Prostate gland (tissue), 2 donors: ENCODE measurements at places on chromosomes 12 and 14.

- DNase-seq: no peak
Observed at GRCh38 chr14:20757965-20758364, 10.2 kb upstream of the EDDM3B start.

- DNase-seq: peak; percentile 54
Observed at GRCh38 chr12:1576410-1577241, 17.8 kb downstream of the FBXL14 start.

DNA sequence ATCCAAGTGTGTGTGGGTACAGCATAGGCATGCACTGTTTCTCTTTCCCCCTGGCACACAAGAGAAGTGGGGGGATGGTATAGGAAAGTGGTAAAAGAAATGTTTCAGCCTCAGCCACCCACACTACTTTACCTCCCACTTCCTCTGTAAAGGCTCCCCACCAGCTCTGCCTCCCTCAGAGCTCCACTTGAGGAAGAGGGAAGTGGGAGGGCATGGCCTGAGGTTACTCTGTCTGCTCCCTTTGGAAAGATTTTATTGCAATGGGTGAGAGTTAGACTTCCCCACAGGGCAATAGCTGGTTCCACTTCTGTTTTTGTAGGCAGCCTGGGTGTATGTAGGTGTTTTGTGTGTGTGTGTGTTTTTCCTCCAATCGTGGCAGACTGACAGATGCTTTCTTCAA, 145.3 kb downstream of the SSPN start:
- no peak for DNase-seq

DNA sequence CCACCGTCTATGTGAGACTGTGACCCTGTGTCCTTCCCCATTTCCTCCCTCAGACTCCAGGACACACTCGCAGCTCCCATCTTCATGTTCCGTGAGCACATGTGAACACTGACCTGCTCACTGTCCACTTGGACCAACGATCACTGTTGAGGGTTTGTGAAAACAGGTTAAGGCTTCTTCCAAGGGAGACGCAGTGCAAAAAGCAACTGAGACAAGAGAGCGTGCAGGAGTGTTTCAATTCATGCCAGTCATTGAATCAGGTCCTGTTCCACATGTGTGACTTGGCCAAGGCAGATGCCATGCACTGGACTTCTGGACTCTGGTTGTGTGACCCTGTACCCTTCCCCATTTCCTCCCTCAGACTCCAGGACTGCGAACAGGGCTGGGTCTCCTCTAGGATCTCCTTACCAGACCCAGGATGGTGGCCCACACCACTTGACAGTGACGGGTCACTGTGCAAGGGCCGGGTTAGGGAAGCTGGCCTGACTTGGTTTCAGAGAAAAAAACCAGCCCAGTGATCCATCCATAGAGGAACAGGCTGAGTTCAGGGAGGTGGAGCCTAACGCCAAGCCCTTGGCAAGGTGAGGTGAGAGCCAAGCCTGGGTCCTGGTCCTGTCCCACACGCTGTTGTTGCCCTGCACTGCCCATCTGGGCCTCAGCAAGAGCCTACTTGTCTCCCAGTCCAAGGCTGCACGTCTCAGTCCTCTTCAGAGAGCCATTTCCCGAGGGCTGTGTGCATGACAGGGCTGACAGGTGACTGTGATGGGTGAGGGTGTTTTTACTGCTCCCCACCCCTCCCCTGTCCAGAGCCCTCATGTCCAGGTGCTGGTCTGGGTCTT, 5.7 kb upstream of the KRT5 start:
- DNase-seq: no peak

DNA sequence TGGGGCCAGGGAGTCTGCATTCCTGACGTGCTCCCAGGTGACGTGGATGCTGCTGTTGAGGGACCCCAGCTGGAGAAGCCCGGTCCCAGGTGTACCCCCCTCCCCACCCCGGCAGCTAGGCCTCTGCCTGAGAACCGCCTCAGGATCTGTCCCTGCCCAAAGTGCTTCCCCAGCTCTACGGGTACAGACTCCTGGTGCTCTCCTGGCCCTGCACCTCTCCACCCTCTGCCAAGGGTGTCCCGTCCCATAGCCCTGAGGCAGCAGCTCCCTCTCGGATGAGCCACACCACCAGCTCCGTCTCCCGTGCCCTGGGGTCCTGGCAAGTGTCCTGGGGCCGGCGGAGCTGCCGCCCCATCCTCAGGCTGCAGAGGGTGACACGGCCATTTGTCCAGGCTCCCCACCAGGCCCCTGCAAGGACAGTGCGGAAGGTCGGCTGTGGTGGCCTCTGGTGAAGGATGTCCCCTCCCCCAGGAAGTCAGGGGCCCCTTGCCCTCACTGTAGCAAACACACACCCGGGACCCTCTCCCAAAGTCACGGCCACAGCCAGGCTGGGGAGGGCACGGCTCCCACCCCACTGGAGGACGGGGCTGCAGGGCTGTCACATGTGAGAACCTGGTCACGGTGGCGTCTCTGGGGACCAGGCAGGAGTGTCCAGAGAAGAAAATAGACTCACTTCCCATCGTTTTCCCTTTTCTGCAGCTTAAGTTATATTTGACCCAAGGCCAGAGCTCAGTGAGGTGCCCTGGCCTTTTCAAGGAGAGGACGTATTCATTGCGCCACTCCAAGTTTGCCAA, 74.4 kb upstream of the FBRSL1 start:
- no peak for DNase-seq

DNA sequence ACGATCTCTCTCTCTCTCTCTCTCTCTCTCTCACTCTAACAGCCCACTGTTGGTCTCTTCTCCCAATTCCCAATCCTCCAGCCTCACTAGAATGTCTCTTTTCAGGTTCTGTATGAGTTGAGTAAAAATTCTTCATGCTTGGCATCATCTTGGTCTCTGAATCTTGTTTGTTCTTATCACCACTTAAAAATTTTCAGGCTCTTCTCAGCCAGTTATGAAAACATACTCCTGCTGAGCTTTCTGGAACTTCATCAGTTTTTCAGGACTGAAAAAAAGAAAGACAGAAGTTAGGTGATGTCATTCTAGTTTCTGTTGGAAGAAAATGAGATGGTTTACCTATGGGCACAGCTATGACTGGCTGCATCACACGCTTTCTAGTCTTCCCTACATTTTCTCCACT, 11.5 kb upstream of the IL22 start:
- DNase-seq: no peak

- DNase-seq: no peak
Observed at GRCh38 chr14:22268875-22269274, 320.1 kb downstream of the DAD1 start.

DNA sequence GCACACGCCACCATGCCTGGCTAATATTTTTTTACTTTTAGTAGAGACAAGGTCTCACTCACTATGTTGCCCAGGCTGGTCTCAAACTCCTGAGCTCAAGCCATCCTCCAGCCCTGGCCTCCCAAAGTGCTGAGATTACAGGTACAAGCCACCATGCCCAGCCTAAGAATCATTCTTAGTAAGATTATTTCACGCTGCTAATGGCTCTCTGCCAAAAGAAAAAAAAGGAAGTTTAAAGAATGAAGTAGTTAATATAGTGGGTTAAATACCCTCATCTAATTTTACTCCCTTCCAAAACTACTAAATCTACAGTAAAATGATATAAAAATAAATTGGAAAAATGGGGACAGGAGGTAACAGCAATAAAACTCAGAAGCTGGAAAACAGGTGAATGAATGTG, 2.6 kb downstream of the ETFRF1 start:
- DNase-seq: no peak

DNA sequence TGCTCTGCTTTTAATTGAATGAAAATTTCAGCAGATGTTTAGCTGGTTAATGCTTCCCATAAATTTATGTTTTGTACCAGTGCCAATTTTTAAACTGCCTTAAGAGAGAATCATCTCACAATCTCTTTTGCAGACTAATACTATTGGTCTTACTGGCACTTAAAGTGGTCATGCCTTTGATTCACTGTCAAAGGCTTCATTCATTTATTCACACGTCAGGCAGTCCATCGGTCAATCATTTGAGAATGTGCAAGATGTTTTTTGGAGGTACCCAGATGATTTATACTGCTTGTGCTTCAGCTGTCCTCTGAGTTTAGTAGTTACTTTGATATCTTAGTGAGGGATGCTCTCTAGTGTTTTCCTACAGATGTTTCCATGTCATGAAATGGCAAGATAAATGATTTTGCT, 83.4 kb downstream of the NAV3 start:
- DNase-seq: no peak

DNA sequence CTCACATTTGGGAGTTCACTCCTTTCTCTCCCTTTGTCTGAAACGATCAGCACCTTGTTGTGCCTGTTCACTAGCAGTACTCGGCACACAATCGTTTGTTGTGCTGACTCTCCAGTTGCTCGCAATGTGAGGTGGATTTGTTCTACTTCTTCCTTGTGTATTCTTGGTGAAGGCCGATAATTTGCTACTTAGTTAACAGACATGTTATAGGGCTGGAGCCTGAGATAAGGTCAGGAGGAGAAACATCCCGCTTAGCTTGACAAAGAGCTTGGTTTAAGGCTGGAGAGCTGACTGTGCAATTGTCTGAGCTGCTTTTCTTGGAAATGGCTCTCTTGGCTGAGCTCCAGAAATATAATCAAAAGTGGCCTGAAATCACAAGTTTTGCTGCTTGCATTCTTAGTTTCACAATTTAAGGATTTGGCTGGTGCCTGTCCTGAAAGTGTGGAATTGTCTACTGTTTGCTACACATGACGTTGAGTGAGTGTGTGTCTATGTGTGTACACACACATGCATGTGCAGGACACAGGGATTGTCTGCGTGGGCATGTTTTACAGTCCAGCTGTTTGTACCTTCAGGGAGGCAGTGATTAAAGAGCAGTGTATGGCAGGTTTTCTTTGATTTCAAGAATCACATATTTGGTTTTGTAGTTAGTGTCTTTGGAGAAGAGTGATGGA, 77.7 kb downstream of the ARF6 start:
- no peak for DNase-seq

GRCh38 chr14:67237591-67237990, 3.6 kb upstream of the PALS1 start:
- no peak for DNase-seq

DNA sequence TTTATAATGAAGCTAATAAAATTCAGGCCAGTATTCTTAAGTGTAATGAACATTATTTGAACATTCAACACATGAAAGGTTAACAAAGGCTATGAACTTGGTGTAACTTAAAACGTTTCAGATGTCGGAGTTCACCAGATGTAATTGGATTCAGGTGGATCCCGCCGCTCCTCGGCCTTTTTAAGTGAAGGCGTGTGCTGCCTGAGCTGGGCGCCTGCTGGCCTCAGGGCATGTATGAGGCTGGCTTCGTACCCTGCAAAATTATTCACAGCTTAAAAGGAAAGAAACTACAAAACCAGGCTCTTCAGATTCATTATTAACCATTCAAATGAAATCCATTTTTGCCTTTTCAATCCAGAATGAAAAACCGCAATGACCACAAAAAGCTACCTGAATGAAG, 69.9 kb downstream of the WIF1 start:
- no peak for DNase-seq

GRCh38 chr12:104930388-104931326, 27.4 kb downstream of the SLC41A2 start:
- DNase-seq: no peak

- DNase-seq: no peak
Observed at GRCh38 chr14:80587096-80587724, 354.3 kb downstream of the CEP128 start.

- DNase-seq: no peak
Observed at GRCh38 chr12:56678852-56679251, 9.2 kb downstream of the PTGES3 start.

DNA sequence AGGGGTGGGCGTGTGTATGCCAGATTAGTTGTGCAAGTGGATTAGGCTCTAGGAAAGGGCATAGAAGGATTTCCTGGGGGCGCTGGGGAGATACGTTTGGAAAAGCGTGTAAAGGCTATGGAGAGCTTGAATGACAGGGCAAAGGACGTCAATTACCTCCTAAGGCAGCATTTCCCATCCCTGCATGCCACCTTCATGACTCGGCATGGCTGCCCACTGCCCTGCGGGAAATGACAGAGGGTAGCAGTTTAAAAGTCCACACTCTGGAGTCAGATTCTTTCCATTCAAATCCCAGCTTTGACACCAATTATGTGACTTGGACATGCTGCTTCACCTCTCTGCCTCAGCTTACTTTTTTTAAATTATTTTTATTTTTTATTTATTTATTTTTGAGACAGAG, 14.8 kb upstream of the TMEM229B start:
- DNase-seq: no peak

DNA sequence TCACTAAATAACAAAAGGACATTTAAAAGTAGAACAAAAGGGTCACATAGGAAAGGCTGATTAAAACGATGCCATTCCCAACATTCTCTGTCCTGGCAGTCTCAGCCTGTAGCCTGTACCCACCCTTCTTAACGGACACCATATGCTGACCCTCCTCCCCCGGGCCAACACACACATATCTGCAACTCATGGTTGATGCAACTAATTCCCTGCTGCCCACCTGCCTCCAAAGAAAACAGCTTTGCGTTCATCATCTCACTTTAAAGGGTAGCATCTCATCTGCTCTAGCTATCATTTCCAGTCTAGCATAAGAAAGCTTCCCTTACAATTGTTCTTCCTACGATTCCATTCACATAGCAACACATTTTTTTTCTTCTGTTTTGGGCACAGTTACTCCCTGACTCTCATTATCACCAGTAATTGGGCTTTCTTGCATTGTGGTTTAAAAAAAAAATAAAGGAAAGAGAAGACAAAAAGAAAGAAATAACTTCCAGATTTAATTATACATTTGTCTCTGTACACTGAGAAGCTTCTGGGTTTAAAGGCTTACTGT, 92.9 kb downstream of the KCNC2 start:
- DNase-seq: no peak
